ENCODE measurements at places on chromosomes 2 and 18. TPM values are rescaled to one million over a fixed set of nuclear protein-coding genes. Genes with fewer than 3 reads are reported as not detected.

The NEU2 gene
- total RNA-seq: not detected

The TMEM37 gene
- total RNA-seq: 15.8 TPM

- peak; percentile 14 for DNase-seq
These were observed 101.3 kb downstream of the TPO start for GRCh38 chr2:1514391-1515072.

DNA sequence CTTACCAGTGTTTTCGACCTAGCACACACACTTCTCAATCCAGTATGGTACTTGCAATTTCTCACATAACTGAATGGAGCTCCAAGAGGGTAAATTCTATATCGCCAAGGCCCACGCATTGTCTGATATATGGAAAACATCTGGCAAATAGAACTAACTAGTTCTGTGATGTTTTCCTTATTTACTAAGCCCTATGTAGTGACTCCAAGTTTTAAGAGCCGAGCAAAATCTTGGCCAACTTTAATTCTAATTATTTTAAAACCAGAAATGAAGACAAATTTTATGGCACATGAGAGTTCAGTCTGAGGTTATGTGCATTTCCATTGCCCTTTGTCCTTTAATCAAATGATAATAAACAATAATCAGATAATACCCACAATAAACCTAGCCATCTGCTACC, 1119.7 kb upstream of the CNTNAP5 start:
- no peak for DNase-seq

GRCh38 chr2:214477305-214477704, 66.5 kb downstream of the VWC2L start:
- DNase-seq: no peak

- no peak for DNase-seq
These were observed 266.6 kb downstream of the TFCP2L1 start for GRCh38 chr2:121018136-121019061.

- no peak for DNase-seq
These were observed 190.5 kb upstream of the SESTD1 start for GRCh38 chr2:179455172-179455524.

GRCh38 chr2:30105556-30105955, 41.3 kb upstream of the YPEL5 start:
- DNase-seq: no peak

GRCh38 chr2:170812710-170813600, 3.7 kb upstream of the GAD1 start:
- peak; percentile 78 for DNase-seq
